ENCODE measurements at places on chromosomes 1 and 21. TPM values are rescaled to one million over a fixed set of nuclear protein-coding genes. Genes with fewer than 3 reads are reported as not detected.

The FALEC gene
- total RNA-seq = not detected

The ANKRD34A gene
- 1.5 TPM for total RNA-seq

The DCDC2B gene
- total RNA-seq = not detected

The KLHL21 gene
- total RNA-seq = 83.0 TPM

The C1orf94 gene
- not detected for total RNA-seq

The AADACL3 gene
- total RNA-seq = not detected

The TNFRSF8 gene
- total RNA-seq = 3.0 TPM

The FMO4 gene
- total RNA-seq = 6.9 TPM

The SYNC gene
- total RNA-seq = 32.8 TPM

The LCE3E gene
- not detected for total RNA-seq

The VWA5B1 gene
- total RNA-seq = 0.22 TPM

The ABCD3 gene
- total RNA-seq = 24.6 TPM

The IRF6 gene
- 32.6 TPM for total RNA-seq

The PADI1 gene
- not detected for total RNA-seq

The GRHL3 gene
- 0.24 TPM for total RNA-seq

The PALMD gene
- 55.0 TPM for total RNA-seq

The PDZK1 gene
- total RNA-seq = 0.30 TPM

The RNF186 gene
- not detected for total RNA-seq

The NRAS gene
- total RNA-seq = 11.9 TPM

The SFN gene
- 0.51 TPM for total RNA-seq

The PRAMEF11 gene
- not detected for total RNA-seq

The MAP3K21 gene
- total RNA-seq = 1.2 TPM

The GSTM4 gene
- 52.6 TPM for total RNA-seq

The SNAPIN gene
- total RNA-seq = 60.8 TPM

The VTCN1 gene
- not detected for total RNA-seq

The TMEM79 gene
- total RNA-seq = 1.0 TPM

The CFAP141 gene
- not detected for total RNA-seq

The CNIH3 gene
- 0.33 TPM for total RNA-seq

The RXFP4 gene
- not detected for total RNA-seq

The SLAMF7 gene
- total RNA-seq = 0.98 TPM

The KCND3 gene
- total RNA-seq = 24.9 TPM

Data from right atrium auricular region (tissue), 2 donors.